ENCODE measurements at places on chromosomes 1 and 21. TPM values are rescaled to one million over a fixed set of nuclear protein-coding genes. Genes with fewer than 3 reads are reported as not detected.

Gene SSX2IP
- total RNA-seq, result 14.5 TPM

Gene CTTNBP2NL
- total RNA-seq, result 7.0 TPM

Gene FMOD
- total RNA-seq, result 0.01 TPM

Gene RAB7B
- total RNA-seq, result 2.0 TPM

Gene FYB2
- not detected for total RNA-seq

Gene ADSS2
- 44.8 TPM for total RNA-seq
